Tongue (tissue), 3 donors: ENCODE measurements at places on chromosomes 7 and 10.

DNA sequence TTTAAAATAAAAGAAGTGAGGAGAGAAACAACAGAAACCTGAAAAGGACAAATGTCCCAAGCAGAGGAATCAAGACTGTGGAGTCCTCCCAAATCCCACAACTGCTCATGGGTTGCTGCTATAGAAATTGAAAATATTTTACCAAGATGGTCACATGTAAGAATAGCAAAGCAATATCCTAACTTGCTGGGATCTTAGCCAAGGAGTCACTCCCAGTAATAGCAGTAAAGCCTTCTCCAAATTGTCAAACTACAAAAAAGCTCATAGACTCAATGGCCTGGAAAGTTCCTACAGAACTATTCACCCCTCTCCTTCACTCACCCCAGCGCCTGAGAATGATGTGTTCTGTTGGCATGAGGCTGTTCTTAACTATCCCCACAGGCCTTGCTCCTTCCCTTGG is 186.5 kb downstream of the ELMO1 start:
- no peak for DNase-seq

DNA sequence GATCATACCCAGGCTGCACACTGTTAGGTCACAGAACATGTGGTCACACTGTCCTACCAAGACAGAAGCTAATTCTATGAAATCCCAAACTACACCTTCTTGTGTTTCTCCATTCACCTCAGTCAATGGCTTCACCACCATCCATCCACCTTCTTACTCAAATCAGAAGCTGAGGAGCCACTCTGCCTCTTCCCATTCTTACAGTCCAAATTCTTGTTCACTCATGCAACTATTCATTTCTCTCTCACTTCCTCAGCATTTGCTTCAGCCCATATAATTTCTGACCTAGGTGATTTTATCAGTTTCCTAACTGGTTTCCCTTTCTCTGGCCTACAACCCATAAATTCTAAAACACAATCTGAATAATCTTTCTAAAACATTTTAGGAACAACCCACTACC is 229.2 kb downstream of the LRRN3 start:
- no peak for DNase-seq

DNA sequence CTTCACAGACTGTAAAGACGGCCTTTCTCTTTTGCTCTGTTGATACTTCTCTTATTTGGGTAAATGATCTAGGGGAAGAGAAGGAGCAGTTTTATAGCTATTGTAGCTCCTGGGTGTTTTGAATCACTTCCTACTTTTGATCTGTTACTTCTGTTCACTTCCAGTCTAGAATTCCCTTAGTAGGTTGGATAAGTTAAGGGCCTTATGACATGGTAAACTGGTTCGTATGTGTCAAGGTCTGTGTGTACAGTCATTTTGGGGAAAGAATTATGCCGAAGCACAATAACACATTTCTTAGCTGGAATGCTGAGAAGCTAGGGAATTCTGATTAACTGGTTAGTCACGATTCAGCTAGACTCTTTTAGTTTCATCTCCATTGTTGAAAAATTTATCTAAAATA is 8.1 kb downstream of the DENND10 start:
- no peak for DNase-seq

DNA sequence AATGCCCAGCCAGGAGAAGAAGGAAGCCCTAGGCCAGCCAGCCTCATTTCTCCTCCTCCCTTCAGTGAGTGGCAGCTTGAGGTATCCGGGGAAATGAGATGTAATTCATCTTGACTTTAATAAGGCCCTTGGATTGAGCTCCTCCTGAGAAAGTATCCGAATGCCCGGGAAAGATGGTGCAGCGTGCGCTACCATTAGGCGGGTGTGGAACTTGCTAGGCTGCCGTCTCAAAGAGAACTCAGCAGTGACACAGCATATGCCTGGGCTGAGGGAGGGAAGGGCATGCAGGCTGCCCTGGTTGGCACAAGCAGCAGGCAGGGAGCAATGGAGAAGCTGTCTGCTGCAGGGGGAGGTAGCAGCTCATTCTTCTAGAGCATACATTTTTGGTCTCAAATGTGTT is 659.8 kb upstream of the FOXK1 start:
- DNase-seq: peak; percentile 50

DNA sequence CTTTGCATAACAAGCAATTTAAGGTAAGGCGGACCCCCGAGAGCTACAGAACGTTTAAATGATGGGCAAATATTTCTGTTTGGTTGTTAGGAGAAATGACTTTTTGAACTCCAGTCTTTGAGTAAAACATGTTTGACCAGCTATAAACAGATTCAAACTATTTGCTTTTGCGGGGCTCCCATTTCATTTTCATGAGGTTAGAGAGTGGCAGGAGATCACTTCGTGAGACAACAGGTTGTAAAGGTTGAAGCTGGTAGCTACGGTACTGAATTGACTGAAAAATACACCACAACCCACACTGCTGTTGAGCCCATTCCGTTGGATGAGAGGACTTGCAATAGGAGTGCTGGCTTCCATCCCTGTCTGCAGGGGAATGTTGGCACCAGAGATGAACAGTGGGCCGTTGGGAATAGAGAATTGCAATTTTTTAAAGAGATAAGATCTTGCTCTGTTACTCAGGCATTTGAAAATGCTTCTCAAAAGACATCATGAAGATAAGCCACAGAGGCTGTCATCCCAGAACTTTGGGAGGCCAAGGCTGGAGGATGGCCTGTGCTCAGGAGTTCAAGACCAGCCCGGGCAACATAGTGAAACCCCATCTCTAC is 65.7 kb upstream of the CARD11 start:
- DNase-seq: peak; percentile 10

GRCh38 chr10:46220187-46220586 is 66.6 kb upstream of the ANTXRL start:
- DNase-seq: no peak
